Activated CD4-positive, alpha-beta T cell treated with anti-CD3 and anti-CD28 coated beads, Interleukin-2, amount 50 U/mL, for 1 hour (primary cell): ENCODE measurements at places on chromosomes 12 and 14.

DNA sequence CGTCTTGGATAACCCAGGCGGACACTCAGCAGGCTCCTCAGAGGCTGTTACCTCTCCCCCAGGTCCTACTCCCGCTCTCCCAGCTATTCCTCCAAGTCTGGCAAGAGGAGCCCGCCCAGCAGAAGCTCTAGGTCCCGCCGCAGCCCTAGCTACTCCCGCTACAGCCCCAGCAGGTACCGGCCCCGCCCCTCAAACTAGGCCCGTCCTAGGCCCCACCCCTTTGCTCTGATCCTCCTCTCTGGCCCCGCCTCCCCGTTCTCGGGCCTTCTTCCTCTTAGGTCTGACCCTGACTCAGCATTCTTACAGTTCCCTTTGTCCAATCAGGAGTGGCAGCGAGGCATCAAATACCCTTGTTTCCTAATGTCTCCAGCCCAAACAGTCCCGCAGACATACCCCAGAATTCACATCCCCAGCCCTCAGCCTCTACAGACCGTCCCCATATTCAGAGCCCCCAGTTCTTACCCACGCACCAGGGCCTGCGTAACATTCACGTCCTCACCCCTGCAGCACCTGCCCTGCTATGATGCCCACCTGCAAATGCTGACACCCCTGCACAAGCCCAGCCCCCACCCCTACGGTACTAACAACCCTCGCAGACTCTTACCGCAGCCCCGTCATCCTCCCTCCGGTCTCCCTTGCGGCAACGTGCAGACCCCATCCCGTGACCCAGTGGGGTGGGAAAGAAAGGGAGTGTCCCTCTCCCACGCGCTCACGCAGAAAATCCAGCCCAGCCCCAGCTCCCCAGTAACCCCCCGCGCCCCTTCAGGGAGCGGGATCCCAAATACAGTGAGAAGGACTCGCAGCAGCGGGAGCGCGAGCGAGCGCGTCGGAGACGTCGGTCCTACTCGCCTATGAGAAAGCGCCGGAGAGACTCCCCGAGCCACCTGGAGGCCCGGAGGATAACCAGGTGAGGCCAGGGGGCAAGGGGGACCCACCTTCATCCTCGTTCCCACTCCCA lies 25.0 kb upstream of the HSPB8 start:
- no peak for DNase-seq

DNA sequence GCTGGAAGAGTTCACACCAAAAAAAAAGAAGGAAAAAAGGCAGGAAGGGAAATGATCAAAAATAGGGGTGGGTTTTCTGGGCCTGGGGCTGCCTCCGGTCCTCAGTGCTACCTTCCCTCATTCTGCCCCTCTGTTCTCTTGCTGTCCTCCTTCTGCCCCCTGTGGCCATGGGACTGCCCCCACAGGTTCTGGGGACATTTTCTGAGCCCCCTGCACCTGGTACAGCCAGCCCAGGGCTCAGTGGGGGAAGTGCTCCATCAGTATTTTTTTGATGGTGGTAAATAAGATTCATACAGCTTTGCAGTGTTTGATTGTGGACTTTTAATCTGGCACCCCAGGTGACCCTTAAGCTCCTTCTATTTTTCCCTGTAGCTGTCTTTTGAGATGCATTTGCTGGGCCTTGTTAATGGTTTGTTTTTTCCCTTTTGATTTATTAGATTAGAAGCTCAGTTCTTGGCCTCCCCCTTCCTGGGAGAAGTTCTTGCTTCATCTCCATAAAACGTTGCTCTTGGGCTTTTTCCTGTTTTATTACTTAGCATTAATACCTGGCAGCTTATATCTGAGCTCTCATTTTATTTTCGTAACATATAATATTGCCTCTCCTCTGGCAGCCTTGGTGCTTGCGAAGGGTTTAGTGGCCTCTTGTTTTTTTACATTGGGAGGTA lies 43.1 kb downstream of the CHST11 start:
- DNase-seq: no peak

DNA sequence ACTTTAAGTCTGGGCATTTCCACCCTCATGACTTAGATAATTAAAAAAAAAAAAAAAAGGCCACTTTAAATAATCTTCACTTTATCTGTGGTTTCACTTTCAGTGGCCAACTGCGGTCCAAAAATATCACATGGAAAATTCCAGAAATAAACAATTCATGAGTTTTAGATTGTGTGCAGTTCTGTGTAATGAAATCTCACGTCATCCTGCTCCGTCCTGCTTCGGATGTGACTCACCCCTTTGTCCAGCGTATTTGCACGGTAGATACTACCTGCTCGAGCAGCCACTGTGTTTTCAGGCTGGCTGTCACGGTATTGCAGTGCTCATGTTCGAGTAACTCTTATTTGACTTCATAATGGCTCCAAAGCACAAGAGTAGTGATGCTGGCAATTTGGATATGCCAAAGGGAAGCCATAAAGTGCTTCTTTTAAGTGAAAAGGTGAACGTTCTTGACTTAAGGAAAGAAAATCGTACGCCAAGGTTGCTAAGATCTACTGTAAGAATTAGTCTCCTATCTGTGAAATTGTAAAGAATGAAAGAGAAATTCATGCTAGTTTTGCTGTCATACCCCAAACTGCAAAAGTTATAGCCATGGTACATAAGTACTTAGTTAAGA lies 2.4 kb downstream of the E2F7 start:
- DNase-seq: no peak

- DNase-seq: no peak
Observed at GRCh38 chr14:99971941-99972747, 93.1 kb upstream of the EVL start.

DNA sequence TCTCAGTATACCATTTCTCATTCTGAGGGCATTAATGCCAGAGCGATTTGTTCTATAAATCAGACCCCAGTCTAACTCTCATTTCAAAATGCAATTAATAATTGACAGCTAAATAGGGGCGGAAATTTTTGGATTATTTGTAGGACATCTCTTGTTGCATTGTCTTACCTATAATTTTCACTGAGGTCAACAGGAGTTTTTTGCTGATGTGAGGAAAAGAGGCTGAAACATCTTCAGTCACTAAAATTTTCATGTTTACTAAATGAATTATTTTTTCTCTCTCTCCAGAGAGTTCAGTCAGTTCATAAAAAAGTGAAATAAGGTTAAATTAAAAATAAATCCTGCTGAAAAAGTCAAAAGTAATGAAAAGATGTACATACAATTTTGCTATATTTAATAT lies 295.9 kb downstream of the CCER1 start:
- no peak for DNase-seq

DNA sequence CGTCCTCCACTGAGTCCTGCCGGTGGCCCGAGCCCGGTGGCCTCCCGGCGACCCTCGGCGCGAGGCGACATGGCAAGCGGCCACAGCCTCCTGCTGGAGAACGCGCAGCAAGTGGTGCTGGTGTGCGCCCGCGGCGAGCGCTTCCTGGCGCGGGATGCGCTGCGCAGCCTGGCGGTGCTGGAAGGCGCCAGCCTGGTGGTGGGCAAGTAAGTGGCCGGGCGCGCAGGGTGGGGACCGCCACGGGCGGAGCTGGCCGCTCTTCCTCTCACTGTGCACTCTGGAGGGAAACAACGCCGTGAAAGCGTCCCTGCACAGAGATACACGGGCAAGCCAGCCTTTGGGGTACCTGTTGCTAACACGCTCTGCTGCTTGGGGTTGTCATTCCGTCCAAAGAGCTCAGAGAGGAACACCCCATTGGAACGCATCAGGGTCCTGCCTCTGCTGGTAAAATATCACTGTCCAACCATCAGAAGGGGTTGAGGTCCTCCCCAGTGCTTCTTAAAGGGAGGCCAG lies at the start of gene AMDHD1:
Gene AMDHD1 (plus strand): TSS at position 2 of the 513 bp plus-strand sequence. CDS start 68 bp downstream, at position 70.
- DNase-seq: peak; percentile 57

DNA sequence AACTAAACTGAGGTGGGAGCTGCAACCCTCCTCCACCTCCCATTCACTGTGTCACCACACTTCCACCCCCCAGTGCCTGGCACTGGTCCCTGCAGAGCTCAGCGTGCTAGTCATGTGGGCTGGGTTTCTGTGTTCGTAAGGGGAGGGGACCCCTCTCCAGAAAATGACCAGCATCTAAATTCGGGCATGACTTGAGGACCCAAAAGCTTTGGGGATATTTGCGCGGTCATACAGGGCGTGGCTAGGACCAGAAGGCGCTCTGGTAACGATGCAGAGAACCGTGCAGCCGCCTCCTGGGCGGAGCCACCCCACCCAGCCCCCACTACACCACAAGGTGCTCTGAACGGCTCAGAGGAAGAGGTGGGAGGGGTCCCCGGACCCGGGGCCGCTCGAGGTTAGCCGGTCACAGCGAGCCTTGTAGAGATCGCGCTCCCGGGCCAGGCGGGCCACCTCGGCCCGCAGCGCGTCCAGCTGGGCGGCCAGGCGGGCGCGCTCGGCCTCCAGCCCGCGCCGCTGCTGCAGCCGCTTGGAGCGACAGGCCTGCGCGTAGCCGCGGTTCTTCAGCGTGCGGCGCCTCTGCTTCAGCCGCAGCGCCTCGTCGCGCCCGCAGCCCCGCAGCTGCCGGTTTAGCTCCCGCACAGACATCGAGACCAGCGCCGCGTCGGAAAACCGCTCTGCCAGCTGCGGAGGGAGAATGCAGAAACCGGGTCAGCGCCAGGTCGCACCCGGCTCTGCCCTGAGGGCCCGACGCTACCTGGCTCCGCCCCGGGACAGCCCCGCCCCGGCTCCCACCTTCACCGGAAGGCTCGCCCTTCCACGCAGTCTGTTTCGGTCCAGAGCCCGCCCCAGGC lies 9.8 kb downstream of the CPNE6 start:
- DNase-seq: peak; percentile 62

DNA sequence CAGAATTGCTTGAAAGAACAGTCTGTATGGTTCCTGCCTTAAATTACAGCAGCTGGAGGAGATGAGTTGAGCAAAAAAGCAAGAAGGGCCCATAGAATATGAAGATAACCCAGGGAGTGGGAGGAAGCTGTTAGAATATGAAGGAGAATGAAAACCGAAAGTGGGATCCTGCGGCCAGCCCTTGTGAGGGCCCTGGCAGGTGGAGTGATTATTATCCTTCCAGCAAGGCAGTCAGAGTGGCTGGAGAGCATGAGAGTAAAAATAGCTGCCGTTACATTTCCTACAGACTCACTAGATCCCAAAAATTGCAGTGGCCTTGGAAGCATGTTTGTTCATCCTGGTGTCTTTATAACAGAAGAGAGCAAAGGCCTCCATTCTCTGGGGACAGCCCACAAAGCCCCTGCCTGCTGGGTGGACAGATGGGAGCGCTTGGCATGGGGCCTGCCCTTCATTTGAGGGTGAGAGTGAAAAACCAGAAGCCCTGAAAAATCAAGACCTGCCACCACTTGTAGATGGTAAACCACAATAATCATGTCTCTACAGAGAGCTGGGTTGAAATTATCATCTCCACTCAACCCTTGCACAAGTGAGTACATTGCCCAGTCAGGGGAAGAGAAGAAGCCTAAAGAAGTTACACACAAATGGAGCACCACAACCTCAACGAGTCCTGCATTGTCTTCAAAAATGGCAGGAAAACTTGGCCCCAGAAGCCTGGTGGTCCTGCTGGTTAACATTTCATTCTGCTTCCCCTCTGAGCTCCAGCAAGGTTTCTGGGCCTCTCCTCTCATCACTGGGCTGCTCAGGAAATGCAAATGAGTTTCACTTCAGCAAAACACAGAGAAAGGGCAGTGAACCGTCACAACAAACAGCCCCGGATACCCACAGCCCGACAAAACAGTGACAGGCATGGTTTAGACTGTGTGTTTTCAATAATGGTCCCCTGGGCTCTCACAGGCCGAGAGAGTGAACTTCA lies 20.5 kb downstream of the ZDHHC22 start:
- no peak for DNase-seq

DNA sequence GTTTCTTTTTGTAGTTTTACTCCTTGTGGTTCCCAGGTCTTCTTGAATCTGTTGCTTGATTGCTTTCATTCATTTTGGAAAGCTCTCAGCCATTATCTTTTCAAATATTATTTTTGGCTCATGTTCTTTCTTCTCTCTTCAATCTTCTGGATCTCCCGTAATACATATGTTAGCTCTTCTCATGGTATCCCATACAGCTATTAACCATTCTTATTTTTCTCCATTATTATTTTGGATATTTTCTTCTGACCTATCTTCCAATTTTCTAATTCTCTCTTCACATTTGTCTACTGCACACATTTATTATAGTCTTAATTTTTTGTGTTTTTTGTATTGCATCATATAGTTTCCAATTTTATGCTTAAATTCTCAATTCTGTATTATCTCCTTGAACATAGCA lies 123.9 kb upstream of the ARID2 start:
- no peak for DNase-seq

- DNase-seq: no peak
Observed at GRCh38 chr12:32519047-32519446, 119.7 kb downstream of the FGD4 start.

DNA sequence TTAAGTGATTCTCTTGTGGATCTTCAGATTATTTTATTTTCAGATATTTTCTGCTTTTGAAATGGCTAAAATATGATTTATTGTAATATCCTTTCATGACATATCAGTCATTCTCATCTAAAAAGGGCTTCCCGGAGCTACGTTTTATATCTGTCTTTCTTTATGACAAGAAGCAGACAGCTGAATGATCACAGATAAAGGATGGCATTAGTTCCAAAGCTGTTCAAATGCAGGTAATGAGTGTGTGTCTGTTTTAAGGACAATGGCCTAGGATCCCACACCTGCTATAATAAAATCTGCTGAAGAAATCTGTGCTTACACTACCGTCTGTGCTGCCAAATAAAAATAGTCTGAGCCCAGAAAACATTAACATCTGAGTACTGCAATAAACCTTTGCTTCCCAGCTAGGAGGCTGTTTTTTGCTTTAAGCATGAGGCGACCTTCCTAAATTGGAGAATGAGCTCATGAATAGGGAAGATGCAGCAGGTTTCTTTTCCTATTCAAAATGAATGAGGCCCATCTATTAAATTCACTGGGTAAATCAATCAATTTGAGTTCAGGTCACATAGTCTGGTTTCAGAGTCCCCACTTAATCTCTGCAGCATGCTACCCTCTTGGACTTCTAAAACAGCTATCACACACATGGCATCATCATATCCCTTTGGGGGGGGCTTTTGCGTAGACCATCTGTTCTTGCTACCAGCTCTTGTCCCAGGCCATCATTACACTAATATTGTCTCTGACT lies 498.5 kb downstream of the NELL2 start:
- no peak for DNase-seq

DNA sequence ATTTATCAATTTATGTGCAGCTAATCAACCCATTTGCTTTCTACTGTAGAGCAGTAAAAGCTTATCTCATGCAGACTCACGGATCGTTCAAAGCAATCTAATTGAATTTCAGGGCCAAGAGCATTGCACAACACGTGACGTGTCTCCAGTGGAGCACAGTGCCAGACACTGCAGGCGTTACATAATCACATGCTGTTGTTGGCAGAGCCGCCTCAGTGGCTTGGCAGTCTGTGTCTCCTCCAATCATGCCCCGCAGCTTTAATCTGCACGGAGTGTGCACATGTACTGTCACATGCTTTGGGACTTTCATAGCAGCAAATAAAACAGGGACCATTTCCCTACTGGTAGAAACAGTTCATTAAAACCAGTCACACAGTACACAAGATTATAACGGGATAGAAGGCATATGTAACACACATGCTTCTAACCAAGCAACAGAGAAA lies 309.3 kb downstream of the ITPR2 start:
- no peak for DNase-seq

GRCh38 chr14:68580096-68580645 lies 212.7 kb downstream of the ZFP36L1 start:
- DNase-seq: no peak
